ENCODE measurements at places on chromosomes 6 and 20.
A peak's percentile ranks its signal among the peaks of the same experiment; 100 is the strongest.

- DNase-seq, result no peak
Observed at GRCh38 chr20:57229490-57229889, 37.0 kb downstream of the BMP7 start.

- no peak for DNase-seq
Observed at GRCh38 chr6:158810155-158811095, 8.7 kb downstream of the EZR start.

DNA sequence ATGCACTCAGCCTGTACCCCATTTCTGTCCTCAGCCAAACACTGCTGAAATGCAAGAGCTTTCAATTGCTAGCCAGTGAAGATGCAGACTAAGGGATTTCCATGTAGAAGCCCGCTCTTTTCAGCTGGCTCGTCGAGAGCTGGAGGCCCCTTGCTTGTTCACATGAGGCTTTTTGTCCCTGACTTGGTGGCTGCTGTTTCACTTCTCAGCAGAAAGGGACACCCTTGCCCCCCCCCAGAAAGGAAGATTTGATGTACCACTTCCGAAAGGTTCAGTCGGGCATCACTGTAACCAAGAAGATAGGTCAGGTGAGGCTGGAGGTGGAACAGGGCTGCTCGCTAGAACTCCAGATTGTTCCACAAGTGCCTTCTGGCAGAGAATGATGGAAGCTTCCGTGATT is 23.3 kb downstream of the PTPN1 start:
- DNase-seq, result no peak

DNA sequence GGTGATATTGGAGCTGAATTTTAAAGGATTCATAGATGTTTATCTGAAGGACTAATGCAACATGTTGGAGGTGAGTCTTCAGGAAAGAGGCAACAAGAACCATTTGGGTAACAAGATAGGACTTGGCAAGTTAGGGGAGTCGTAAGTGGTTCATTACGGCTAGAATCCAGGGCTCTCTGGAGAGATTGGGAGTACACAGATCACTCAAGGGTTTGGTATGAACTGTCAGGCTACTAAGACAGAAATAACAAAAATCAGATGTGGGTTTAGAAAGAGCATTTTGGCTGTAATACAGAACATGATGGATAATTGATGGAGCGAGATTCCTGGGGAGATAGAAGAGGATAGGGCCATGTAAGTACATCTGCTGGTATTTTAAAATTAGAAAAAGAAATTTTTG is 86.3 kb upstream of the ESR1 start:
- DNase-seq, result no peak

- no peak for DNase-seq
Observed at GRCh38 chr6:168968228-168968627, 285.4 kb downstream of the THBS2 start.

DNA sequence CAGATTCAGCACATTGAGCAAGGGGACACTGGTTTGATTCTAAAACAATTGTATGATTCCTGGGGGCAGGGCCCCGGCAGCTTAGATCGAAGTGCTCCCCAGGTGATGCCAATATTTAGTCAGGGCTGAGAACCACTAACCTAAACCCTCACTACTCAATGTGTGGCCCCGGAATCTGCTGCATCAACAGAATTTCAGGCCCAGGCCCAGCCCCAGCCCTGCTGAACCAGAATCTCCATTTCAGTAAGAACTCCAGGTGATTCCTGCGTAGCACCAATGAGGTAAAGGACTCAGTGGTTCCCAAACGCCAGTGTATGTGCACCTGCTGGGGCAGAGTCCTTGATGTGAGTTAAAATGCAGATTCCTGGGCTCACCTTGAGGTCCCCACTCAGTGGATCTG is 152.8 kb upstream of the KCNG1 start:
- no peak for DNase-seq

- no peak for DNase-seq
Observed at GRCh38 chr6:65922049-65922448, 215.0 kb upstream of the EYS start.

GRCh38 chr20:44733341-44734069 is 12.2 kb upstream of the KCNK15 start:
- DNase-seq, result peak; percentile 31

DNA sequence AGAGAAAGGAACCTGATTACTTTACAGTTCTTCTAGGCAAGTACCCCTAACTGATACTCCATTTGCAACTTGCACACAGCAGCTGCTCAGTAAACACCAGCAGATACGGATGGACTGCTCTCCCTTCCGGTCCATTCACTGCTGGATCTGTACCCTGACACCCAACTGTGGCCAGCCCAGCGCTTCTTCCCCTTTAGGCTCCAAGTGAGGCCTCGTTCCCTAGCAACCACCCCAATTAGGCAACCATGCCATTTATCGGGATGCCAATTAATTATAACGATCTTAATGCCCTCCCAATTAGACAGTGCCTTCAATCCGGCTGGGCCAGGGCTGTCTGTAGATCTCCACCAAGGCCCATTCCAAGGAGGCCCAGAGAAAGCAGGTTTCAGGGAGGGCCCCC is 3.2 kb downstream of the SULF2 start:
- DNase-seq, result no peak

DNA sequence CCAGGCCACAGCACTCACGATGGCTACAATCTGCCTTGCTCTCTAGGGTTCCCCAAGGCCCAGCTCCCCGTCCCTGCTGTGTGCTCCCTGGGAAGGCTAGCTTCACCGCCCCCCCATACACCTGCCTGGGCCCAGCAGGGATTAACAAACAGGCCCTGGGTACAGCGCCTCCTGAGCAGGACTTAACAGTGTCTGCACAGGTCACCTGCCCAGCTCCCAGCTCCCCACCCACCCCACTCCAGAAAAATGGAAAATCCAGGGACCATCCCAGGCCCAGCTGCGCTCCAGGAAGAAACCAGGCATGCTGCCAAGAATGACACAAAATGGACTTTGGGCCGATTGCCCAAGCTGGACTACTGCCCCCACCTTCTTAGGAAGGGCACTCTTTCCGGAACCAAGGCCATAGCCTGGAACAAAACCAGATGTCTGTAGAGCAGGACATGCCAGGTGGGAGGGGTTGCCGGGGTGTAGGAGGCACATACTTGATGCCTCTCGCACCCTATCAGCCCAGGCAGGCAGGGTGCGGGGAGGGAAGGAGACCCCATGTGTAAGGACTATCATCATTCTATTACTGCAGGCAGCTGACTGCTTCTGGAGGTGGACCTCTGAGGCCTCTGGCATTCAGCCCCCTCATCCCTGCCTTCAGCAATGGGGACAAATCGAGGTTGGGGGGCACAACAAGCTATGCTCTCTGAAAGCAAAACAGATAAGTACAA is 104.9 kb downstream of the SNX5 start:
- DNase-seq, result no peak

- DNase-seq, result no peak
Observed at GRCh38 chr6:123074616-123075015, 78.6 kb downstream of the CLVS2 start.

GRCh38 chr6:167839343-167839742 is 12.6 kb downstream of the AFDN start:
- no peak for DNase-seq

DNA sequence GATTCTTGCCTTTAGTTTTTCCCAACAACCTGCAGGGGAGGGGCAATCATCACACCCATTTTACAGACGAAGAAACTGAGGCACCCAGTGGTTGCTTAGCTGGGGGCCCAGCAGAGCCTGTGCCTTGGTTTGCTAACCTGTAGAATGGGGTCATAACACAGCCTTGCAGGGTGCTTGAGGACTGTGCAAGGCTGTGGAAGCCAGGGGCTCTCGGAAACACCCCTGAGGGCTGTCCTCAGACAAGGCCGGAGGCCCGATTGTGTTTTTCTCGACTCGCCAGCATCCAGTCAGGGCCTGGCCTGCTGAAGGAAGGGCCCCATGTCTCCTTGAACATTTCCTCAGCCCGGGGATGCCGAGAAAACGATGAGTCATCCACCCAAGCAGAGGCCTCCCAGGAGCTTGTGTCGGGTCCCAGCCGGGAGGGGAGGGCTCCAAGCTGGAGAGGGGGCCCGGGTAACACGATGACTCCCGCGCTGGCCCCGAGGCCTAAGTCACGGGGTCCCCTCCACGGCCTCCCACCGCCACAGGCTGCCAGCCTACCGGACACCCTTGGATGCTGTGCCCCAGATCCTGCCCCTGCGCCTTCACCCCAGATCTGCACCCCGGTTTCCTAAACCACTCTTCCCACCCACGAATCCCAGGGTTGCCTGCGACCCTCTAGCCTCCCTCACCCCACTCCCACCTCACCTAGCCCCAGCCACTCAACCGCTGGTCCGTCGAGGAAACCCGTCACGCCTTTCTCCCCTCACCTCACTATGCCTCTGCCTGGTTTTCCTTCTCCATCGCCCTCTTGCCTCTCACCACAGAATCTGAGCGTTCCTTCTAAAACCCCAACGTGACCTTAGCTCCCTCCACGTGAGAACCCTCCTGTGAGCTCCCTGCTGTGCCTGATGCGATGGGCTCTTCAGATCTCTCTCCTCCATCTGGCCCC is 10.6 kb downstream of the NOL4L start:
- DNase-seq, result no peak

DNA sequence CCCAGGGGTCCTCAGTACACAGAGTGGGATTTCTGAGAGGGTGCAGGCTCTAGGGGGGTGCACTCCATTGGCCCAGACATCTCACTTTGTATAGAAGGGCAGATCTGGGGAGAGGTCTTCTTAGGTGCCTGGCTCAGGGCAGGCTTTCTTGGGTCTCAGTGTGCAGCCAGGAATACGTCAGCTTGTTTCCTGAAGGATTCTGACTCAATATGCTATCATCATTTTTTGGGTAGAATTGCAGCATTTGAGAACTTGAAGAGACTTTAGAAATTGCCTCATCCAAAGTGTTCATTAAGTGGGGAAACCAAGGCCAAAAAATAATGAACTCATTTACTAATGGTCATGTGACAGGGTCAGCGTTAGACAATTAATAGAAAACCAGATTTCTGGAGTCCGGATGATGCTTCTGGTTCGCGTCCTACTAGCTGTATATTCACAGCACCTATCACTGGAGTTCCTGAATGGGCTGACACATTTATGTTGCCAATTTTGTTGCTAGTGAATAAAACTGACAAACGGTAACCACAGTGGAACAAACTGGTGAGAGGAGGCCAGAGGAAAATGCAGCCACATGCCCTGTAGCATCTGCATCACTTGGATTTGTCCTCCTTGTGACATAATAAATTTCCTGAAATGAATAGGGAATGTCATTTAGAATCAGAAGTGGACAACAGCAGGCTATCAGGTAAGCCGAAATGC is 238.9 kb downstream of the TBC1D7 start:
- DNase-seq, result no peak

DNA sequence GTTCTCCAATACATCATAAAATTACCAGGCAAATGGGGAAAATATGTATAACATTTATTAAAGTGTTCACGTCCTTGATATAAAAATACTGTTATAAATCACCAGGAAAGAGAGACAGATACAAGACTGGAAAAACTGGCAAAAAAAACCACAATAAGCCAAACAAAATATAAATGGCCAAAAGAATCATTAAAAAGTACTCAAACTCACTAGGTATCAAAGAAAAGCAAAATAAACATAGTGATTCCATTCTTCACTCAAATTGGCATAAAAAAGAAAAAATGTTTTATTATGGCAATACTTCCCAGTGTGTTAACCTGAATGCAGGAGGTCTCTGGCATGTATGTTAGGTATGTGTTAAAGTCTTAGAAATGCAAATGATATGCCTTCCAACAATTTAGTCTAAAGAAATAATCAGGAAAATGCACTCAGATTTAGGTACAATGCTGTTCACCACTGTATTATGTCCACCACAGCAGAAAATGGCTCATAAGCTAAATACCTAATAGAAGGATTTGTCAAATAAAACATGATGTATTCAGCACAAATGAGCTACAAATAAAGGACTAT is 21.4 kb downstream of the SLC23A2 start:
- no peak for DNase-seq

GRCh38 chr6:163457637-163458561 is 43.4 kb downstream of the QKI start:
- DNase-seq, result no peak

DNA sequence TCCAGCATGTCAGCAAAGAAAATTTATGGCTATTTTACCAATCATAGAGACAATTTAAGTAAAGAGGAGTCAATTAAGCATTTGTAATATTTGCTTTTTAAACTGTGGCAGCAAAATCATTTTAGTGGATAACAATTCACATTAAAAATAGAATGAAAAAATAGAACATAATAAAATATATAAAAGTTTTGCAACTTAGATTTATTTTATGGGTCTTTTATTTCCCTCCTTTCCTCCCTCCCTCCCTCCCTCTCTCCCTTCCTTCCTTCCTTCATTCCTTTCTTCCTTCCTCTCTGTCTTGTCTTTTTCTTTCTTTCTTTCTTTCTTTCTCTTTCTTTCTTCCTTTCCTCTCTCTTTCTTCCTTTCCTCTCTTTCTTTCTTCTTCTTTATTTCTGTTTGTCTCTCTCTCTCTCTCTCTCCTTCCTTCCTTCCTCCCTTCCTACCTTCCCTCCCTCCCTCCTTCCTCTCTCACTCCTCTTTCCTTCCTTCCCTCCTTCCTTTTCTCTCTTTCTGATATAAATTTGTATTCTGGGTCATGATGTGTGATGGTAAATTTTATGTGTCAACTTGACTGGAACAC is 610.9 kb upstream of the CITED2 start:
- DNase-seq, result no peak

GRCh38 chr6:157527471-157527907 is 146.5 kb downstream of the ZDHHC14 start:
- DNase-seq, result no peak

DNA sequence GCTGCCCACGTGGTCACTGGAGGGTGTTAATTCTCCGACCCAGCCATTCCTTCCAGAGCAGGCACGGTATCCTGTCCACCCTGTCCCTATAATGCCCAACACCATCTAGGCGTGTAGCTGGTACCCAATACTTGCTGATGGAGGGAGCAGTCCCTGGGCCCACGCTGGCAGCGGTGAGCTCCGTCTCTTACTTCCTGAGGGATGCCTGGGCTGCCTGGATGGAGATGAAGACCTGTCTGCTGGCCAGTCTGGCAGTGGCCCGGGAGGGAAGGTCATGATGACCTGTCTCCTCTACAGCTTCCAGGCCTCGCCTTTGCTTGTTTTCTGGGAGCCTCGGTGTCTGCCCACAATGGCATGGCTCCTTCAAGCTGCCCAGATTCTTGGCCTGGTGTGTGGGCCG is 297.9 kb upstream of the SUPT3H start:
- no peak for DNase-seq

- DNase-seq, result peak; percentile 96
Observed at GRCh38 chr6:36423101-36423824, 19.4 kb downstream of the PXT1 start.

DNA sequence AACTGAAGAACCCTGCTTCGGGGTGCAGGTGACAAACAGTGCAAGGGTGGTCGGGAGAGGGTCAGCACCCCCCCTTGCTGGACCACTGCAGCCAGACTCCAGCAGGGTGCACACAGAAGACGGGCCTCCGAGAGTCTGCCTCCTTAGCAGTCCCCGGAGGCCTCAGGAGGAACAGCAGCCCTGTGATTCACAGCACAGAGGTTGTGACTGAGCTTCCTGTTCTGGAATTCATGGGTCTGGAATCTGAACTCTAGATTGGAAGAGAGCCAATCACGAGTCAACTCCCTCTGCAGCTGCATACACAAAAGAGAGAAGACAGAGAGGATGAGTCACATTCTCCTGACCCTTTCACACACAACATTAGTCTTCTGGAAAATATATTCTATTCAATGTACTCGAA is 249.0 kb upstream of the OPRM1 start:
- no peak for DNase-seq

- DNase-seq, result no peak
Observed at GRCh38 chr6:53048431-53049195, 16.6 kb upstream of the FBXO9 start.

GRCh38 chr6:99993533-99994251 is at the start of gene MCHR2:
TSS of gene MCHR2 (minus strand) at chr6:99994223. CDS start at chr6:99956147, 38,076 bp downstream.
- no peak for DNase-seq

All from stimulated activated CD8-positive, alpha-beta memory T cell treated with anti-CD3 and anti-CD28 coated beads, Interleukin-15, amount 100 ng/mL, for 48 hours (primary cell).